Activated CD8-positive, alpha-beta memory T cell treated with anti-CD3 and anti-CD28 coated beads for 48 hours (primary cell): ENCODE measurements at places on chromosomes 12 and 14.

DNA sequence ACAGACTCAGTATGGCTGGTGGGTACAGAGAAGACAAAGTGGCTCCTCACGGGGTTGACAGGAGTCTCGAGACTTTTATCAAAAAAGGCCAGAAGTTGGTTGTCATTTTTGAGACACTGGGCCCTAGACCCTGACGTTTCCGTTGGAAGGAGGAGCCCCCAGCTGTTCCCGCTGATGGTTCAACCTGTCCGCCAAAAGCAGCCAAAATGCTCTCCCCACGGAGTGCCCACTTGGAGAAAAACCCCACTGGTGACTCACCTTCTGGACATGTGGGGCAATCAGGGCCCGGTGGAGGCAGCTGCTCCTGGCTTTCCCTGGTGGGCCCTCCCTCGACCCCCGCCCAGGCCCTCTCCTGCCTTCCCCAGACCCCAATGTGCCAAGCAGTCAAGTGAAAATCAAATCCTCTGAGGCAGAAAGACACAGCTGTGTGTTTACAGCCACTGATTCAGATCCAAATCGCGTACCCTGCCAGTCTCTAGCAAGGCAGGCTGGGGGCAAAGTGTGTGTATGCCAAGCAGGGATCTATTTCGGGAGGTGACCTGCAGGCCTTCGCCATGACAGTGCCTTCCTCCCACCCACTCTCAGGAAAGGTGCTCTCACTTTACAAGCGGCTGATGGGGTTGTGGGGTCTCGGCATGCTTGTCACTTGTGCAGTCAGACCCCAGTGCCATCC lies 347.4 kb downstream of the DPF3 start:
- DNase-seq, result no peak

- no peak for DNase-seq
Measured at GRCh38 chr12:119915894-119916510, 38.9 kb upstream of the CIT start.

- no peak for DNase-seq
Measured at GRCh38 chr12:3201339-3202051, 124.3 kb downstream of the TSPAN9 start.

- no peak for DNase-seq
Measured at GRCh38 chr14:63205044-63205575, 867 bp downstream of the RHOJ start.

DNA sequence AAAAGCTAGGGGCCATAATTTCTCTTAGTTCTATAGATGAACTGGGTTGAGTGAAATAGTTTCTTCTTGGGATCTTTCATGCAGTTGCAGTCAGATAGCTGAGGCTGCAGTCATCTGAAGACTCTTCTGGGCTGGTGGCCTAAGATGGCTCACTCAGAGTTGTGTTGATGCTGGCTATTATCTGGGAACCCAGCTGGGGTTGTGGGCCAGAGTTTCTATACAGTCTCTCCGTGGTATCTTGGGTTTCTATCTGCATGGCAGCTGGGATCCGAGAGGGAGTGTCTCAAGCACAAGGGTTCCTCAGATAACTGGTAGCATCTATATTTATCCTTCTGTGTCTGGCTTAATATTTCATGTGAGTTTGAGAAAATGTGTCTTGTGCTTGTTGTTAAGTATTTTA lies 21.1 kb downstream of the AVPR1A start:
- no peak for DNase-seq
